ENCODE measurements at places on chromosomes 7 and 10.

- DNase-seq: no peak
Measured at GRCh38 chr10:50991456-50992355, 82.6 kb upstream of the PRKG1 start.

- DNase-seq: no peak
Measured at GRCh38 chr7:117873310-117874190, at the start of gene CTTNBP2. TSS of gene CTTNBP2 (minus strand) at chr7:117873441. CDS start at chr7:117873415, 26 bp downstream.

- DNase-seq: no peak
Measured at GRCh38 chr7:103987451-103987850, 2.0 kb downstream of the RELN start.

DNA sequence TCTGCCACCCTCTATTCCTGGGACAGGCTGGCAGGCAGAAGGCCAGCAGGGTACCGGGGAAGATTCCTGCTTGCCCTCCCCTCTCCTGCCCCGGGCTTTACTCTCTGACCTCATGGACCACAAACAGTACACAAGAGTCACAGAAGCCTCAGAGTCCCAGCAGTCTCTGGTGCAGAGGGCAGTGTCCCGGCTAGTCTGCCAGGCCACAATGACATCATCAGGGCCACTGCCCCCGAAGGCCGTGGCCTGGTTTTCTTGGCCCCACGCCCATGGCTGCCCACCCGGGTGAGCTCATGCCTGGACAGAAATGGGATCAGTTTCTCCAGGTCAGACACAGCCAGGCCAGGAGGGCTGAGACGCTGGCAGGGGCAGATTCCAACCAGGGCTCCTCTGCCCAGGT lies 91.9 kb downstream of the MYL10 start:
- peak; percentile 98 for DNase-seq

GRCh38 chr7:6510476-6511133 lies 40.7 kb downstream of the GRID2IP start:
- DNase-seq: no peak

DNA sequence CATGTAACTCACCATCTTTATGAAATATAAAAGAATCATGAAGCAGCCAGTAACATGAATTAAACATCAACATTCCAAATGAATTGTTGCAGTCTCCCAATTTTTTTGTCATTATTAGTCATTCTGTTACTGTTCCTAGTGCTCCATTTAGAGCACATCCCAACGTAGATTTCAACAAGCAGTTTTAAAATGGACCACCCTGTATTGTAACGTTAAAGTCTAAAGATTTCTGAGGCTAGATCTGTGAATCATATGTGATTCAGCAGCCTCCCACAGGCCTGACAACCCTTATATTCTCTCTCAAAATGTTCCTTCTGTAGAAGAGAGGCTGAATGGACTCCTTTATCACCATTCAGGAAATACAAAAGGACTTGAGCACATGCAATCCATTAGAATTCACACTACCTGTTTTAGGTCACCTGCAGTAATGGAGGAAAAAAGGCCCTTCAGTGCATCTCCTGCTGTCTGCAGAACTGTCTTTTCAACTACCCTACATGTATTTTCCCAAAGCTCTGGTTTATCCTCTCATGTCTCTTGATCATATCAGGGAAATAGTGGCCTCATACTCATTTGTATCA lies 81.4 kb downstream of the CACNA2D1 start:
- DNase-seq: no peak

DNA sequence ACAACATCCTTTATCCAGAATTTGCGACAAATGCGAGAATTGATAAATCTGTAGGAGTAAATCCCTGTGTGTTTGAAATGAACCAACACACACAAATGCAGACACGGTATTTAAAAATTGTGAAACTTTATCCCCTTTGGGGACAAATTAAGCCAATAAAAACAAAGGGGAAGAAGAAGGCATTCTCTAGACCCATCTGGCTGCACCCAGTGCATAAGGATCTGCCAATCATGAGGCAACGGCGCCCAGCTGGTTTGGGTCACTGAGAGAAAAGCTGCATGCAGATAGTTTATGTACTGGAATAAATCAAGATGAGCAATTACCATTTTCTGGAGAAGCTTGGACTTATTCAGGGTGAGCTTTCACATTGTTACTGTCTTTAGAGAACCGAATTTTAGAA lies 45.7 kb downstream of the VAX1 start:
- no peak for DNase-seq

- no peak for DNase-seq
Measured at GRCh38 chr7:66631471-66631870, 2.8 kb downstream of the KCTD7 start.

GRCh38 chr7:39304178-39304577 lies 262.0 kb upstream of the YAE1 start:
- DNase-seq: no peak

DNA sequence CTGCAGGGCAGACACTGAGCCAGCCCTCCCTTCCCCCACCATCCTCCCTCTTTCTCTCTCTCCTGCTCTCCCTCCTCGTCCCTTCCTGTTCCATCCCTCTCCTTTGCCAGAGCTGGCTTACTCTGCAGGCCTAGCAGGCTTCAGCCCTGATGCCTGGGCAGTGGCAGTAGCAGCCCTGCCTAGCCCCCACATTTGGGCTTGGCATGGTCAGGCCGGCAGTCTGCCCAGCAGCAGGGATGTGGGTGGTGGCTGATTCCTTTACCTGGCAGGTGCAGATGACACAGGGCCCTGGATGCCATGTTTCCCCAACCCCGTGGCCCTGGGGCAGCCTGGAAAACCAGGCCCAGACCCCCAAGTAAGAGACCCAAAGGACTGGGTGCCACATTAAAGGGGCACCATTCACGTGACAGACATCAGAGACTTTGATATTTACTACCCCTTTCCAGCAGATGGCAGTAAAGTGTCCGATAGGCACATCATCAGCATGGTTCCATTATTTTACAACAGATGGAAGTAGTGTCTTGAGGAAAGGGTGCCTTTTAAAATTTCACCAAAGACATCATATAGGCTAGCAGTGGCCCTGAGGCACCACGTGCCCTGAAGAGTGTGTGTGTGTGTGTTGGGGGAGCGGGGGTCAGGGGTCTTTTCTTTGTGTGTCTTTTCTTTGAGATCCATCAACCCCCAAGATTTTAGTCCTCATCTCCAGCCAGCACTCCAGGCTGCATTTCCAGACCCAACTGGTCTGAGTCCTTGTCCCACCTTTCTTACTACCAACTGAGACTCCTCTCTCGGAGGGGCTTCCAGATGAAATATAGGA lies 5.9 kb downstream of the KCP start:
- peak; percentile 43 for DNase-seq

DNA sequence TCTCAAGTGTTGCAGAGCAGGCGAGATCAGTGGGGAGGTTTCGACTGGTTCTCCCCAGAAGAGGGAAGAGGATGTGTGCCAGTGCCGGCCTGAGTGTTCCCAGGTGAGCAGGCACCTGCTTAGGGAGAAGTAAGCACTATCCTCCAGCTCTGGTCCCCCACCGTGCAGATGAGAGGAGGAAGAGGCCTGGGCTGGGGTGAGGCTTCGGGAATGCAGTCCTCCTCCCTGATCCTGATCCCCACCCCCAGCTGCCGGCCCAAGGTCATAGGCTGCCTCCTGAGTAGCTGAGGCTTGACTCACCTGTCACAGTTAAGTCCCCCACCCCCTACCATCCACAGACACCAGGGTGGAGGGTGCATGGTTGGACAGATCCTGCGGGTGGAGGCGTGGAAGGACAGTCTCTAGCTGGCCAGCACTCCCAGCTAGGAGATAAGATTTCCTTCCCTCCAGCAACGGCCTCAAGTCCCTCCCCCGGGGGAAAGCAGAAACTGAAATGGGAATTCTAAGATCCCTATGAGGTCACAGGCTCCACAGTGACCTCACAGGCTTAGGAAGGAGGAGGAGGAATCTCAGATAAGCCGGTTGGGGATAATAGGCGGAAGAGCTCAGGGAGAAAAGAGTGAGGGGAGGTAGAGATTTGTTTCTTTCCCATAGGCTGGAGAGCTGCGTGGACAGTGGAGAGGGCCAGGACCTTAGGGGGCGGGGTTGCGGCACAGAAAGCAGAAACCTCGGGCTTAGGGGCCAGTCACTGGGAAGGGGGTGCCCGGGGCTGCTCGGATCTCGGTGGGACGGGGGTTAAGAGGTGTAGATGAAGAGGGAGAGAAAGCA lies 1.0 kb downstream of the LRCH4 start:
- peak; percentile 47 for DNase-seq

- DNase-seq: no peak
Measured at GRCh38 chr10:110739811-110740271, 95.7 kb downstream of the RBM20 start.

DNA sequence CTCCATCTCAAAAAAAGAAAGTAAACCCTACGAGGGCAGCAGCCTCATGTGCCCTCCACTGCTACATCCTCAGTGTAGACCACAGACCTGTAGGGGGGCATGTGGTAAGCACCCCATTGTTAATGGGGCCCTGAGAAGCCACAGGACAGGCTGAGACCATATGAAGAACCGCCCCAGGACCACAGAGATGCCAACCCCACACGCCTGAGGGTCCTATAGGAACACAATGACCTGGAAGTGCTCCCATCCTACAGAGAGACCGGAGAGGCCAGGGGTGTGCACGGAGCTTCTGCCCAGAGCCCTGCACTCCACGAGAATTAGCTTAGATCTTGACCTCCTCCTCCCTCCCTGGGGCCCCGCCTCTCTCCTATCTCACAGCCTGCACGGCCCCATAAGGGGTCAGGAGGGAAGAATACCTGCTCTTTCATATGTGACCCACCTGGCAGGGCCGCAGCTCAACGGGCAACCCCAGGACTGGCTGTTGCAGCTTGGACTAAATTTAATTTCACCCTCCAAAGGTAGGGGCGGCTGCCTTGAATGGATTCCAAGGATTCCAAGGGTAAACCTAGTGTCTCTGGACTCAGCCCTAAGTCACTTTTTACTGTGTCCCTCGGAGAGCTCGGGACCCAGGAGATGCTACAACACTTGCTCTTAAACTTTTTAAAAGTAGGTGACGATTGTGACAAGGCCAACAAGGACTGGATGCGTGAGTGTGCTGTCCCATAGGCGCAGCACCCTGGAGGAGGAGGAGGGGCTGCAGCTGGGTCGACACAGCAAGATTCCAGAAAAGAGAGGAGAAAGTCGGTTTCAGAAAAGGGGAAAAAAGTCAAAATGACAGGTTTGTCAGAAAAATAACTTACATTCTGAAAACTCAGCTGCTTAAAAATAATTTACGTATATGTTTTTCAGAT lies 24.2 kb downstream of the PRKAG2 start:
- DNase-seq: no peak

- no peak for DNase-seq
Measured at GRCh38 chr7:55030314-55030713, 11.5 kb downstream of the EGFR start.

DNA sequence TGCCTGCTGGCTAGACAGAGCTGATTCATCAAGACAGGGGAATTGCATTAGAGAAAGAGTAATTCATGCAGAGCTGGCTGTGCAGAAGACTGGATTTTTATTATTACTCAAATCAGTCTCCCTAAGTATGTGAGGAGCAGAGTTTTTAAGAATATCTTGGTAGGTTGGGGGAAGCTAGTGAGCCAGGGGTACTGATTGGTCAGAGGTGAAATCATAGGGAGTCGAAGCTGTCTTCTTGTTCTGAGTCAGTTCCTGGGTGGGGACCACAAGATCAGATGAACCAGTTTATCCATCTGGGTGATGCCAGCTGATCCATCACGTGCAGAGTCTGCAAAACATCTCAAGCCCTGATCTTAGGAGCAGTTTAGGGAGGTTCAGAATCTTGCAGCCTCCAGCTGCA lies 39.8 kb downstream of the FOXI2 start:
- DNase-seq: no peak

- no peak for DNase-seq
Measured at GRCh38 chr7:134870156-134870555, 90.7 kb downstream of the CALD1 start.

GRCh38 chr7:45129181-45129800 lies 17.8 kb upstream of the TBRG4 start:
- DNase-seq: no peak

- no peak for DNase-seq
Measured at GRCh38 chr10:11594589-11595394, 16.7 kb downstream of the USP6NL start.

DNA sequence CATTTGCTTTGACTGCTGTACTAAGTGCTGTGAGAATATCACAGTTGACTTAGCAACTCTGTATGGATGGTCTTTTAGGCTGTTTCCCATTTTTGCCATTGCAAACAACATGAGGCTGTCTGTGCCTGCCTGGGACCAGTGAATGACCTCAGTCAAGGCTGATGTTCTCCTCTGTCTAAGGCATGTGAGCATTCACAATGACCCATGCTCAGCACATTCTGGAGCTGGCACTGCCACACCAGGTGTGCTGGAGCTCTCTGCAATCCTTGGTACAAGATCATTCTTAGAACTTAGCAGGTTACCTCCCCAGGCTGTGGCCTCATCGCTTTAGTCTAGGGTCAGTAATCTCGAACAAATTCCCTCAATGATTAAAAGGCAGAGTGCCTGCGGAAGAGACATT lies 61.9 kb downstream of the SH3PXD2A start:
- no peak for DNase-seq

GRCh38 chr7:91112902-91113341 lies 151.3 kb upstream of the FZD1 start:
- DNase-seq: no peak

GRCh38 chr10:116690356-116691322 lies 51.7 kb downstream of the HSPA12A start:
- DNase-seq: no peak
